Progenitor cell of endocrine pancreas (in vitro differentiated cells): ENCODE measurements at places on chromosomes 13 and 19.
A peak's percentile ranks its signal among the peaks of the same experiment; 100 is the strongest.

DNA sequence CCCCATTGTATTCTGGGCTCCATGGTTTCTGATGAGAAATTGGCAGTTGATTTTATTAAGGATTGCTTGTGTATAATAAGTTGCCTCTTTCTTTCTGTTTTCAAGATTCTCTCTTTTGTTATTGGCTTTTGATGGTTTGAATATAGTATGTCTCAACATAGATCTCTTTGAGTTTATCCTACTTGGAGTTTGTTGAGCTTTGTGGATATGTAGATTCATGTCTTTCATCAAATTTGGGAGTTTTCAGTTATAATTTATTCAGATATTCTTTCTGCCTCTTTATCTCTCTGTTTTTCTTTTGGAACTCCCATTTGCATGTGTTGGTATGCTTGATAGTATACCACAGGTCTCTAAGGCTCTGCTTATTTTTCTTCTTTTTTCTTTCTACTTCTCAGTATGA, 296.6 kb downstream of the ATP8A2 start:
- no peak for DNase-seq

DNA sequence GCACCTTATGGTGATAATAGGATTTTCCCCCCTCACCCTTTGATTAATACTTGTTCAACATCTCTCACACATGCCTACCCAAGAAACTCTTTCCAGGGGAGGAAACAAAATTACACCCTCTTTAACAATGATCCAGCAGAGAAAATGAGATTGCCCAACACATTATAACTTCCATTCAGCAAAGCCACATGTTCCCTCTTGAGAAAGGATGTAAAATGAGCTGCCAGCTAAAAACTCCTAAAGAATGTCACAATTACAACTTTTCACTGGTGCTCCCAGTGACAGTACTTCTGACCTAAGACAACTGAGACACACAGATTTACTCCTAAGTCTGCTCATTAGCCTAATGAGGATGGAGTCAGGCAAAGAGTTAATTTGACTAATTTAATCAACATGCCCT, 621.4 kb downstream of the DIAPH3 start:
- DNase-seq, result no peak

- DNase-seq, result no peak
These were observed 22.8 kb downstream of the RFX1 start for GRCh38 chr19:13983213-13983889.

GRCh38 chr19:1893791-1894190, 8.5 kb upstream of the ABHD17A start:
- no peak for DNase-seq

DNA sequence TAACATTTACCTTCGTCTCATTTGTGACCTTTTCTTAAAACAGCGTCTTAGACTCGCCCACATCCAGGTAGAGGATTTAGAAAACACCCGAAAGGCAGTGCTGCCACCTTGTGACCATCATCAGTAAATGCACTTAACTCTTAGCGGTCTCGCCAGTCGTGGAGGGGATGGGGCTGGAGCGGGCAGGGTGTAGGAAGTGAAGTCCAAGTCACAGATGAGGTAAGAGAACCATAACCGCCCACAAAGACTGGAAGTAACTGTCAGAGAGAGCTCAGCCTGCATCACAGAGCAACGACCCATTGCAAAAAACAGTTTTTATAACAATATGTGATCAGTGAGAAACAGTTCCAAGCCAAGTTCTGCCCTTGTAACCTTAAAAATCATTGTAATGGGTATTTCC, 10.7 kb upstream of the CEACAM3 start:
- DNase-seq, result peak; percentile 51

DNA sequence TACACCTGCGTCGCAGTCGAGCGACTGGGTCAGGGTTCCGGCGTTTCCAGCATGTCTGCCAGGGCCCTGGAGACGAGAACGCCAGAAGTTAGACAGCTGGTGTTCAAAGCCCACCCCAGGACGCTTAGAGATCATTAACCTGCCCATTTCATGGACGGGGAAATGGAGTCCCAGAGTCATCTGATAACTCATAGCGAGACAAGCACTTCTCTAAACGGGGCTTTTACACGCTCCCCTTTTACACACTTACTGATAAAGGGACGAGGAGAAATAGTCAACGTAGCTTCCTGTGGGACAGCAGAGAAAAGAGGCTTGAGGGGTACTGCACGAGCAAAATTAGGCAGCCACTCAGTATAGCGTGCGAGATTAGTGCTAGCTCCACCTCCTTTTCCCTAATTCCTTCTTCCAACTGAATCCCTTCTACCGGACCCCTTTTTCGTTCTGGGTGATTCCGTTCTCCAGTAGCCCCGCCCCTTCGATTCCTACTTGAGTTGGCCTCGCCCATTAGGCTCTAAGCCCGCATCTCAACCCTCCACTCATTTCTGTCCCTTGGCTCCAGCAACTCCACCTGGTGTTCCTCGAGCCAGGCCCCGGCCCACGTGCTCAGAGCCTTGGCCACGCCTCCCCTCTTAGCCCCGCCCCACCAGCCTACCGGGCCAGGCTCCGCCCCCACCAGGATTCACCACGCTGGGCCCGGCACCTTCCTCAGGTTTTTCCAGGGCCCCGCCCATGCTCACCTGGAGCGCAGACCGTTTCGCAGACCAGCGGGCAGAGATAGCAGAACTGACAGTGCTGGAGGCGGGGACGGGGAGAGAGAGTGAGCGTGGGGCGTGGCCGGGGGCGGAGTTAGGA, 3.7 kb downstream of the HRC start:
- peak; percentile 62 for DNase-seq

GRCh38 chr13:41812851-41813250, 148.1 kb downstream of the VWA8 start:
- DNase-seq, result no peak

DNA sequence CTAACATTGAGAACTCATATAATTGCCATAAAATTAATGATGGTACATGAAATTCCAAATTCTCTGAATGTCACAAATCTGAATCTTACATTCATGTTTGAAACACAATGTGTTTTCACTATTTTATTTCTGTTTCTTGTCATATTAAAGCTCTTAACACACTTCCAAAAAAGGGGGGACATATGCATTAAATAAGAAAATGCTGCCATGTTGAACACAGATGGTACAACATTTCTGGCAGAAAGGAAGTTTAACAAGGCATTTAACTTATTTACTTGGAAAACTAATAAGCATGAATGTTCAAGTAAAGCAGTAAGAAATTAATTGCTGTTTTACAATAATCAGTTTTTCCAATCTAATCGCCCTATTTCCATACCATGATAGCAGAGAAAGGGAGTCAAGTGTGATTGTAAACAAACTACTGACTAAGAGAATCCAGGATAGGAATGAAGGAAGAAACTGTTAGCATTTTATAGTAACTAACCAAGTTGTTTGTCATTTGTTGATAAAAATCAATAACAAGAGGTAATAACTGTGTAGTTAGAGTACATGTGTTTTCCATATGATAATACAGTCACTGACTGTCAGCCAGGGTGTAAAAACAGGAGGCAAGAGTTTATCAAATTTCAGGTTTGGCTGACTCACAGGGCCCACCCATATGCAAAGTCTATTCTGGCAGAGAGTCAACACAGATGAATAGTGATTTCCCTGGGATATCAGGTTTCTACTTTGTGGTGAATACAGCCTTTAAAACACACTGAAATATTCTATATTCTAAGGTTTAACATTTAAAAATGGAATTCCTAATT, 5.7 kb upstream of the FOXO1 start:
- DNase-seq, result no peak

DNA sequence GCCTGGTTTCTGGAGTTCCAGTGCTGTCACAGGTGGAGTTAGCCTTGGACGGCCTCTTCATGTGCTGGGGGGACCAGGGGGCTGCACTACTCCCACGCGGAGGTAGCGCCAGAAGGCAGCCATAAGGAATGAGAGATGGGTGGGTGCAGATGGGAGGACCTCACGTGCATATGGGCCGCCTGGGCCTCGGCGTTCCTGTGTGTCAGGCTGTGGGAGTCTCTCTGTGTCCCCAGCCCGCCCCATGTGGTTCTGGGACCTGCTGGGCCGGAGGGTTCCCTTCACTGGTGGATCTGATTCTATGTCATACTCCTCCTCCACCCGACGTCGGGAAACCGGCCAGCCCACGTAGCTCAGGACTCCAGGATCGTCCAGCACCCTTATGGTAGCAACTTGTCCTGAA, 149.0 kb upstream of the SOX1 start:
- no peak for DNase-seq
